Right atrium auricular region (tissue), 2 donors: ENCODE measurements at places on chromosomes 7 and 10. TPM values are rescaled to one million over a fixed set of nuclear protein-coding genes. Genes with fewer than 3 reads are reported as not detected.

GRCh38 chr7:1770331-1770730 lies 100.3 kb downstream of the ELFN1 start:
- no peaks in the 10 kb centered on the region for H3K27me3 ChIP-seq
- no peak overlapping the region for H3K27ac ChIP-seq
- no peaks in the 10 kb centered on the region for H3K36me3 ChIP-seq
- no peak overlapping the region for H3K4me3 ChIP-seq
- no peaks in the 10 kb centered on the region for H3K4me1 ChIP-seq

DNA sequence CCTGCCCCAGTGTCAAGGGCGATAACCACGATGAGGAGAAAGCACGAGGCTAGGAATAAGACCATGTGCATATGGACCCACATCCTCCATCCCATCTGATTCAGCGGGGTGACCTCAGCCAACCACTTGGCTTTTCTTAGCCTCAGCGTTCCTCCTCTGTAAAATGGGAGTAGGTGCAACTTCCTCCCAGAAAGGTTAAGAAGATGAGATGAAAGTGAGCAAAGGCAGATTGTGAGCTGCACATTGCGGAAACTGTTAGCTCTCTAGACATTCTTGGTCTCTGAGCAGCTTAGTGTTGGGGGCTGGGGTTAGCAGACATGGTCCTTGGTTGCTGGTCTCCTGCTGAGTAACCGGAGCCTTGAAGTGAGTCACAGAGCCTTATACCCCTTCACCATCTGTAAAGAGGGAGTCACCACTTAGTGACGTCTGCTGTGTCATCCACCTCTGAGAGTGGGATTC lies 497.3 kb upstream of the GALNT17 start:
- H3K4me3 ChIP-seq = no peak overlapping the region
- no peak for DNase-seq
- H3K36me3 ChIP-seq = no peaks in the 10 kb centered on the region
- H3K4me1 ChIP-seq = no peaks in the 10 kb centered on the region
- no peak overlapping the region for H3K27ac ChIP-seq
- H3K27me3 ChIP-seq = no peaks in the 10 kb centered on the region

GRCh38 chr10:77770868-77771175 lies 133.2 kb upstream of the KCNMA1 start:
- H3K36me3 ChIP-seq = no peaks in the 10 kb centered on the region
- DNase-seq = peak; percentile 34
- H3K4me1 ChIP-seq = no peaks in the 10 kb centered on the region
- no peak overlapping the region for H3K27ac ChIP-seq
- H3K27me3 ChIP-seq = no peaks in the 10 kb centered on the region
- no peak overlapping the region for H3K4me3 ChIP-seq

DNA sequence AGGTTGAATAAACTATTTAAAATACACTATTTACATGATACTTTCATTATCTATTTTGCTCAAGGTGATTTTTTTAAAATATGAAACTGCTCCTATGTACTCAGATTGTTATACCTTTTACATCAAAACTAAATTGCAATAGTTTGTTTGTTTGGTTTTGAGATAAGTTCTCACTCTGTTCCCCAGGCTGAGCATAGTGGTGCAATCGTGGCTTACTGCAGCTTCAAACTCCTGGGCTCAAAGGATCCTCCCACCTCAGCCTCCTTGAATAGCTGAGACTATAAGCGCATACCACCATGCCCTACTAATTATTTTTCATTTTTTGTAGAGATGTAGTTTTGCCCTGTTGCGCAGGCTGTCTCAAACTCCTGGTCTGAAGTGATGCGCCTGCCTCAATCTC lies 12.7 kb downstream of the TAS2R60 start:
- no peak overlapping the region for H3K4me3 ChIP-seq
- no peak for DNase-seq
- H3K27ac ChIP-seq = no peak overlapping the region
- H3K36me3 ChIP-seq = no peaks in the 10 kb centered on the region
- no peaks in the 10 kb centered on the region for H3K4me1 ChIP-seq

DNA sequence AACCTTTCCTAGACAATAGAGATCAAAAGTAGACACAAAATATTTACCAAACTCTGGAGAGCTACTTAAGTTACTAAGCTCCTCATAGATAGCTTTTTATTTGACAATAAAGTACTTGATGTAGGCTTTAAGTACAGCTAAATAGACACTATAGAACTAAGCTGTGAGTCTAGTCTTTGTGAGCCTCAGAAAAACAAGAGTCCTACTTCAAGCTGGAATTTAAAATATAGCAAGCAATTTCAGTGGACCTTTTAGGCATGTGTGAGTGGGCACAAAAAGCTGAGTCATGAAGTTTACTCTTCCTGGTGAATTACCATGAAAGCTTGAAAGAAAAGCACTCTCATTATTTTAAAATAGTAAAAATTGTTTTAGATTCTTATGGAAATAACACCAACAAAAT lies 76.1 kb downstream of the ADD3 start:
- H3K27me3 ChIP-seq = no peaks in the 10 kb centered on the region
- H3K4me3 ChIP-seq = no peak overlapping the region
- DNase-seq = no peak
- H3K36me3 ChIP-seq = no peaks in the 10 kb centered on the region
- H3K4me1 ChIP-seq = peaks cover 64% of the 10 kb centered on the region
- H3K27ac ChIP-seq = peak overlapping the region; percentile 13

- DNase-seq = no peak
- peaks cover 23% of the 10 kb centered on the region for H3K4me1 ChIP-seq
- H3K36me3 ChIP-seq = no peaks in the 10 kb centered on the region
- no peaks in the 10 kb centered on the region for H3K27me3 ChIP-seq
- peak overlapping the region; percentile 50 for H3K4me3 ChIP-seq
Measured at GRCh38 chr7:150451097-150451793, 815 bp downstream of the GIMAP8 start.

- no peaks in the 10 kb centered on the region for H3K4me1 ChIP-seq
- no peak for DNase-seq
- H3K4me3 ChIP-seq = no peak overlapping the region
- peak overlapping the region; percentile 96 for H3K27ac ChIP-seq
- H3K27me3 ChIP-seq = no peaks in the 10 kb centered on the region
Measured at GRCh38 chr7:159097661-159098423, 46.8 kb downstream of the VIPR2 start.

- no peaks in the 10 kb centered on the region for H3K4me1 ChIP-seq
- H3K36me3 ChIP-seq = no peaks in the 10 kb centered on the region
- H3K27me3 ChIP-seq = no peaks in the 10 kb centered on the region
- H3K27ac ChIP-seq = no peak overlapping the region
- no peak overlapping the region for H3K4me3 ChIP-seq
Measured at GRCh38 chr7:142811154-142811737, 40.5 kb downstream of the PRSS2 start.

DNA sequence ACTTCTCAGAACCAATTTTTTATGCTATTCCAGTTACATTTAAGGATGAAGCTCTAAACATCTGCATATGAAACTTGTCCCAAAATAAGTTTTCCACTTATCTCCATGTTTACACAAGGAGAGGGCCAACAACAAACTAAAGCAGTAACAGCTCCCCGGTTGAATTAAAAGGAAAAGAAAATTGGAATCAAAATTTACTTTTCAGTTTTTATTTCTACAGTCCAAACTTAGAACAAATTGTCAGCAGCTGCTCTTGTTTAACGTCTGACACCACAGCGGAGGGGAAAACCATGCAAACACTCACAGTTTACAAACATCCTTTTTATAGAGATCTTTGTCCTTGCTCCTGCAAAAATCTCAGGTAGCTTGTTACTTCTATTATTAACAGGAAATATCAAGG lies 101.3 kb downstream of the COL28A1 start:
- no peaks in the 10 kb centered on the region for H3K27me3 ChIP-seq
- H3K36me3 ChIP-seq = no peaks in the 10 kb centered on the region
- no peak overlapping the region for H3K27ac ChIP-seq
- no peak for DNase-seq

DNA sequence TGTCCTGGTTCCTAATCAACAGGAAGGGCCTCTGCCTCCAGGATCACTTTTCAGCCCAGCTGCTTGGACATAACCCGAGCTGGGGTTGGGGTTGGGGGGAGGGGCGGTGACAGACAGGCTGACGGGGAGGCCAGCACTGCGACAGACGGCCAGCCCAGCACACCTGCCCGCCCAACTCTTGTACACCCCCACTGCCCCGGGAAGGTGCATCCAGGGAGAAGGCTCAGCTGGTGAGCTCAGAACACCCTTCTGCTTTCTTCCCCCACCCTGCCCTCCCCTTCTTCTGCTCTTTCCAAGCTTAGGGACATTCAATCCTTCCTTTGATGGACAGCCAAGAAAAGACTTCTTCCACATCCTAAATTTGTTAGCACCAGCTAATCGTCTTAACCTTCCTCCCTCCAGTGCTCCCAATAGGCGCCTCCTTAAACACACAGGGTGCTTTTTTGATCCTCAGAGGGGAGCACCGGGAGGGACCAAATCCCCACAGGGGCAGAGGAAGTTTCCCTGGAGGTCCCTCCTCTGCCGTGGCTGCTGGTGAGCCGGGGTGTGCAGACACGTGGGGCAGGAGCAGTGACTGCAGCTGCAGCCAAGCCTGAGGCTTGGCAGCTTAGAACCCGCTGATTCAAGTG lies 44.7 kb downstream of the COL13A1 start:
- no peaks in the 10 kb centered on the region for H3K27me3 ChIP-seq
- no peaks in the 10 kb centered on the region for H3K4me1 ChIP-seq

GRCh38 chr7:77674878-77675277 lies 21.4 kb upstream of the RSBN1L start:
- DNase-seq = no peak
- no peak overlapping the region for H3K27ac ChIP-seq
- H3K4me1 ChIP-seq = no peaks in the 10 kb centered on the region
- H3K36me3 ChIP-seq = no peaks in the 10 kb centered on the region

- H3K4me1 ChIP-seq = peaks cover 44% of the 10 kb centered on the region
- no peaks in the 10 kb centered on the region for H3K27me3 ChIP-seq
- DNase-seq = no peak
- no peaks in the 10 kb centered on the region for H3K36me3 ChIP-seq
Measured at GRCh38 chr7:1721047-1721690, 51.1 kb downstream of the ELFN1 start.

GRCh38 chr10:29861811-29862505 lies 197.4 kb downstream of the JCAD start:
- H3K27ac ChIP-seq = no peak overlapping the region
- H3K27me3 ChIP-seq = no peaks in the 10 kb centered on the region
- H3K36me3 ChIP-seq = no peaks in the 10 kb centered on the region
- no peak overlapping the region for H3K4me3 ChIP-seq

DNA sequence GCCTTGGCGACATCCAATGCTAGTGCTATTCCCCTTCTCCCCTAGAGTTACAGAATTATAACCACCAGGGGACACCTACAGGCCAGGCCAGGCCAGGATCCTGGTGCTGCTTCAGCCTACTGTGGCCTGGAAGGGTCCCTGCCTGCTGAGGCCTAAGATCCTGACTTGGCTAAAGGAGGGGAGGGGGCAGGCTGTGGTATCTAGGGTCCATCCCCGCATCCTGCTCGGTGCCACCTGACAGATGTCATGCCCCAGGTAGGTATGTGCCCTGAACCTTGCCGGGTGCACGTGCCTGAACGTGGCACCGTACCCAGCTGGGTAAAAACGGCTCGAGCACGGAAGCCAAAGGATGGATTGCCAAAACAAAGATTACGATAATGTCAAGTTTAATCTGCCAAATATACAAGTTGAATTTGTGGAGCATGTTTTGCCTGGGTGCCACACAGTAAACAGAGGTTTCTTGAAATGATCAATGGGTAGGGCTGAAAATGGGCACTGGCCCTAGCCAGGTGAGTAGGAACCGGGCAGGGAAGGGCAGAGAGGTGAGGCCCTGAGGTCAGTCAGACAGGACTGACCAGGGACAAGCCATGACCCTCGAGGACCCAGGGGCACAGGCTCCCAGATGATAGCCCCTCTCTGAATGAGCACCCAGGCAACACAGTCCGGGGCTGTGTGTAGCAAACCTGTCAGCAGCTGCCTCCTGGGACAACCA lies 12.6 kb downstream of the PDAP1 start:
- H3K4me1 ChIP-seq = no peaks in the 10 kb centered on the region
- no peak overlapping the region for H3K27ac ChIP-seq
- no peaks in the 10 kb centered on the region for H3K27me3 ChIP-seq
- H3K36me3 ChIP-seq = peaks cover 63% of the 10 kb centered on the region
- no peak for DNase-seq
- H3K4me3 ChIP-seq = no peak overlapping the region

GRCh38 chr10:111856631-111857030 lies 326.9 kb downstream of the GPAM start:
- no peak overlapping the region for H3K27ac ChIP-seq
- H3K4me3 ChIP-seq = no peak overlapping the region
- no peaks in the 10 kb centered on the region for H3K27me3 ChIP-seq
- no peaks in the 10 kb centered on the region for H3K36me3 ChIP-seq
- no peaks in the 10 kb centered on the region for H3K4me1 ChIP-seq

Gene PRXL2A
- total RNA-seq = 42.8 TPM

Gene STN1
- 35.3 TPM for total RNA-seq

Gene NPTX2
- 3.8 TPM for total RNA-seq

Gene PIP4K2A
- total RNA-seq = 12.1 TPM

Gene C7orf57
- total RNA-seq = not detected

Gene RNF32
- total RNA-seq = 0.79 TPM

Gene MRLN
- total RNA-seq = not detected

Gene NUTM2A
- 2.3 TPM for total RNA-seq
